ENCODE measurements at places on chromosomes 4 and X. TPM values are rescaled to one million over a fixed set of nuclear protein-coding genes. Genes with fewer than 3 reads are reported as not detected.

Gene CXCL11
- polyA plus RNA-seq, result not detected

Gene ARL13A
- polyA plus RNA-seq, result not detected

Gene OPN1MW2
- not detected for polyA plus RNA-seq

GRCh38 chr4:116223040-116223732 lies 862.2 kb downstream of the TRAM1L1 start:
- no peak for DNase-seq

- peak; percentile 53 for DNase-seq
These were observed 23.6 kb downstream of the CA5B start for GRCh38 chrX:15761564-15762191.

GRCh38 chr4:30386266-30386895 lies 333.8 kb upstream of the PCDH7 start:
- no peak for DNase-seq

DNA sequence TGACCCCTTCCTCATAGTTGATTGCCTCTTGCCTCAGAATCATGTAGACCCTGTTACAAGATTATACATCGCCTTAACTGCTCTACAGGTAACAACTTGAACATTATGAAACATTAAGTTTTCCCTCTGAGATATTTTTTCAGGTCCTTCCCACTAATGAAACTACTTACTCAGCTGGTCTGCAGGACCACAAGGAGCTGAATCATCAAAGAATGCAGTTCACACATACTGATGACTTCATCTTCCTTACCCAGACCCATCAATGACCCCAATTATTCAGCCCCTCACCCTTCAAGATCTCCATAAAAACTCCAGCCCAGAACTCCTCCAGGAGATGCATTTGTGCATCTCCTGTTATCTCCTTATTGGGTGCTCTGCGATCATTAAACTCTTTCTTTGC lies 720.9 kb downstream of the RAPGEF2 start:
- DNase-seq, result no peak

DNA sequence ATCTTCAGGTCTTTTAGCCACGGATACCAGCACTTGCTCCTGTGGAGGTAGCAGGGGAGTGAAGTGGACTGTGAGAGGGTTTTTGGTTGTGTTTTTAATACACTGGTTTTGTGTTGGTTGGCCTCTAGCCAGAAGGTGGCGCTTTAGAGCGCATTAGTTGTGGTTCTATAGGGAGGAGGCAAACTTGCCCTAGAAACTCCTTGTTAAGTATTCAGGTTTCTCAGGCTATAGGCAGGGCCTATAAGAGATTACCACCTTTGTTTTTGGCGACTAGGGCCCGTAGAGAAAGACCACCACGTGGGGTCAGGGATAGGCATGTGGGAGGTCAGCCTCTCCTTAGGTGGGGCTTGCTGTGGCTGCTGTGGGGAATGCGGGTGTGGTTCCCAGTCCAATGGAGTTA lies 221.6 kb upstream of the SPANXN4 start:
- DNase-seq, result no peak

DNA sequence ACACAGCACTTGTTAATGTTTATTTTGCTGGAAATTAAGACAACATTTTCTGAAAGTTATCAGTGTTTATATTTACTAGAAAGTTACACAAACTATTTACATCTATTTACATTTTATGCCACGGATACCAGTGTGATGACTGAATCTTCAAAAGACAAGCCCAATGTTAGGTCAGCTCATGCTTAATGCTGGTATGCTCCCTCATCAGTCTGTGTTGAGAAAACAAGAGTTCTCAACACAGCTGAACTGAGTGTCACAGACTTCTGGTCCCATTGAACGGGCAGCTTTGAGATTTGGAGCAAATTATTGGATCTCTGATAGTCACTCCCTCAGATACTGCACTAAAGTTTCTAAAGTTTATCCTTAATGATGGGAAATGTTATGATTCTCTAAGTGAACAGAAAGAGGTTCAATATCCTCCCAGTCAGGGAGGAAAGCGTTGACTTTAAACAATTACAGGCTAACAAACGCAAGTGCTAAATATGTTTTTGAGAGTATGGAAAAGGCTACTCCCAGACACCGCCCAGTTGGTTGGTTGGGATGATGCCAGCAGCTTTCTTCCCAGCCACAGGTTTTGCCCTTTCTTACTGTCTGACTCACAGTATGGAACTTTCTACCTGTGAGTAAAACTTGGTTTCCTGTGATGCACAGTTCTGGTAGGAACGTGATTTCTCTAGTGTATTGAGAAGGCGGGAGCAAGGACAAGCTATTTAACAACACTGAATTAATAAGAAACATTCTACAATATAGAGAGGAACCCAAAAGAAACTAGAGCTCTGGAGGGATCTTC lies 1293.6 kb upstream of the TENM3 start:
- DNase-seq, result no peak

DNA sequence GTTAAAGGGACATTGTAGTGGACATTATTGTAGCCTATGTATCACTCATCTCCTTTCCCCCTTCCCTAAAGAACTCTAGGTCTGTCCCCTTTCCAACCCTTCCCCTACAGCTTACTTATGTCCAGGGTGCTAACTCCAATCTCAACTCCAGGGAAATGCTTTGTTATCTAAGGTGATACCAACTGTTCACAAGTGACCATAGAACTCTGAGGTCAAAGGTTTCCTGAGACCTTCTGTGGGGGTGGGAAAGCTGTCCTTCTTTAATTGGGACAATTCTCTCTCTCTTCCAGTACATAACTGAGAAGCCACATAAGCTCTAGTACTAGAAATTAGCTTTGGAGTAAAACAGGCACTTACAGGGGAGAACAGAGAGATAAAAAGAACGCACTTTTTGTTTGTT lies 212.4 kb downstream of the NR3C2 start:
- no peak for DNase-seq

GRCh38 chrX:104041003-104041402 lies 1.2 kb downstream of the H2BW2 start:
- no peak for DNase-seq

- DNase-seq, result no peak
These were observed 61.6 kb upstream of the GPR174 start for GRCh38 chrX:79082899-79083298.

DNA sequence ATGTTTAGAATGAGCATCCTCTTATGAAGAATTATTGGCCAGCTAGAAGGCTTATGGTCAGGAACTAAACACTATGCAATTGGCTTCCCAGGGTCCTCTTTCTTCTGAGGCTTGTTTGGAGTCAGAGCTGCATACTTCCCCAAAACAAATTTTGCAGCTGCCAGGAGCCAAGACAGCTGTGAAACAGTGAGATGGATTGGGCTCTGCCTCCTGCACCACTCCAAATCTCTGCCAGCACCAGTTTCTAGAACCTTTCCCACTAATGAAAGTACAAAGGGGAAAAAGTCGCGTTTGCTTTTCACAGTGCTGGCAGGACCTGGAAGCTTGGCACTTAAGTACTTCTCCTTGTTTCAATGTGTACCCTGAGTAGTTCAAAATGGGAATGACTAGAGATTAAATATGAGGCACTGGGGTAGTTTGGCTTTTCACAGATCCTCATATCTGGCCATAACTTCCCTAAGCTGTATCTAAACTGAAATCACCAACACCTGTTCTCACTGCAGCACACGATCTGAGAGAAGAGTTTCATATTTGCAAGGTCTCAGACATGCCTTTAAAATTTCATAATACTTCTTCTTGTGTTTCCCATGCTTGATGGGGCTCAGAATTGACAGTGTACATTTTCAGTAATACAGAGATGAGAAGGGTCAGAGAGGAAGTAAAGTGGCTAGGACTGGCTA lies 20.7 kb upstream of the AR start:
- DNase-seq, result no peak
